ENCODE measurements at places on chromosomes 2 and 18. TPM values are rescaled to one million over a fixed set of nuclear protein-coding genes. Genes with fewer than 3 reads are reported as not detected.

GRCh38 chr2:74910245-74910644 lies 48.2 kb upstream of the POLE4 start:
- DNase-seq: no peak

DNA sequence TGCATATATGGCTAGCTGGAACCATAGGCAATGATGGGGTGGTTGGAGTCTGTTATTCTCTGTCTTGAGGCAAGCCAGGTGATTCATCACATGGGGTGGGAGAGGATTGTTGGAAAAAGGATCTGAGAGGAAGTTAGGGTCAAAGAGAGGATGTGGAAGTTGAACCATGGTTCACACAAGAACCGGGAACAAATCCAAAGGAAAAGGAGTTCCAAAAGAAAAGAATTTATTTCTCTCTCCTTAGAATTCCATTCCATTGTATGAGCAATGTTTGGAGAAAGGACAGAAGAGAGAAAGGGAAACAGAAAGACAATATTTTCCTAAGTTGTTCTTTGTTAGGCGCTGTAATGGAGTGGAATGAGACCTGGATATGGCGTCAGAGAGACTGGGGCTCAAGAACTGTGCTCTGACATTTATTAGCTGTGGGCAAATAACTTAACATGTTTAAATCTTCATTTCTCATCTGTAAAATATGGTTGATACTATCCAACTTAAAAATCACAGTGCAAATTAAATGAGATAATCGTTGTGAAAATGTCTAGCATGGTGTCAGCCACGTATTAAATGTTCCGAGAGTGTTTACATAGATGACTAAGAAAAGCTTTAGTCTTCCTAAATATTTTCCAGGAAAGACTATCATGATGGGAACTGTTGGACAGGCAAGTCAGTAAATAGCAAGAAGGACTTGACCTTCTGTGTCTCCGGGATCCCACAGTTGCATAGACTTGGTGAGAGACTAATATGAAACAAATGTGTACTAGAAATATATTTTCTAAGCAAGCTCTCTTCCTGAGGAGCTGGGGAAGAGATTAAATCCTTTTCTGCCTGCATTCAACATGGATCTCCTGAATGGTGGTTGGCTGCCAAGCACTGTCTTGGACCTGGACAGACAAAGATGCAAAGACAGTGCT lies 71.4 kb downstream of the TRIB2 start:
- DNase-seq: no peak

DNA sequence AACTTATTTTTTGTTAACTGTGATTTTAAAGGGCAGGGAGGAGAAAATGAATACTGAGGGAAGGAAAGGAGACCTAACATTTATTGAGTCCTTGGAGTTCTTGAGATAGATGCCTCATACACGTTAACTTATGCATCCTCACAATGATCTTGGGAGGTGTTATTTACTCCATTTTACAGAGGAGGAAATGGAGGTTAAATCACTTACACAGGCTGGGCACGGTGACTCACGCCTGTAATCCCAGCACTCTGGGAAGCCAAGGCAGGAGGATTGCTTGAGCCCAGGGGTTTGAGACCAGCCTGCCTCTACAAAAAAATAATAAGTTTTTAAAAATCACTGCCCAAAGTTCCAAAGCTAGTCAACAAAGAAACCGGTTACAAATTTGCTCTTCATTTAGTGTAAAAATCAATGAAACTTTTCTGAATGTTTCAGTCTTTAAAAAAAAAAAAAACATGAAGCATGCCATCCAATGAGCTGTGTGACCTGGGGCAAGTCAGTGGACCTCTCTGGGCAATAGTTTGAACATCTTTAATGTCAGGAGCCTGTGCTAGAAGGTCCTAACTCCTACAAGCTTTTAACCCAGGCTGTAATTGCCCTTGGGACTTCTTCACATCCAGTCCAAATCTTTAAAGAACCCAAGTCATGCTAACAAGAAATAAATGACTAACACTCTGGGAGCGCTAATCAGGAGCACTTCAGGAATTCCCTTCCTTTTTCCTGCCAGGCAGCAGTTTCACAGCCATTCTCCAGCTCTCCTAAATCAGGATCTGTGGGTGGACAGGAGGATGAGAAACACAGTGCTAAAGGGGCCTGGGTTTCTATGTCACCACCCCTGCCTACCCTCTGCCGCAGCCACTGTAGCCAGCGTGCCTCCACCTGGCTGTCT lies 176.4 kb downstream of the TMEM247 start:
- DNase-seq: no peak

GRCh38 chr2:105580870-105581554 lies 163.7 kb upstream of the NCK2 start:
- no peak for DNase-seq

- DNase-seq: no peak
Observed at GRCh38 chr18:11121443-11121849, 27.9 kb downstream of the PIEZO2 start.

DNA sequence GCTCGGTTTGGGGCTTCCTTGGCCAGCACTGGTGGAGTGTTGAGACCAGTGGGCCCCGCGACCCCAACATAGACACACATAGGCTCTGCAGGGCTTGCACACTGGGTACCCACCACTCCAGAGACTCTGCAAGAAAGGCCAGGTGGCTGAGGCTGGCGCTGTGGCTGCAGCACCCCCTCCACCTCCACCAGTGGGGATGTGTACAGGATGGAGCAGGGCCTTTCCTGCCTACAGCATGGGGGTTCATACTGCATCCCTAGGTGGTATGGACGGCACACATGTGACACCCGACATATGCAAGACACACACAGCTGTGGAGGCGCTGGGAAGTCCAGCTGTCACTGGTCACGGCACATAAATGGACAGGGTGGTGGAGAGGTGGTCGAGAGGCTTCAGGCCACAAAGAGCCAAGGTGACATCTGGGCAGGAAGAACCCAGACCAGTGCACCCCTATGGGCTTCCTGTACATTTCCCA lies 1.3 kb downstream of the RNPEPL1 start:
- no peak for DNase-seq

CFAP65 gene
- not detected for total RNA-seq

DNA sequence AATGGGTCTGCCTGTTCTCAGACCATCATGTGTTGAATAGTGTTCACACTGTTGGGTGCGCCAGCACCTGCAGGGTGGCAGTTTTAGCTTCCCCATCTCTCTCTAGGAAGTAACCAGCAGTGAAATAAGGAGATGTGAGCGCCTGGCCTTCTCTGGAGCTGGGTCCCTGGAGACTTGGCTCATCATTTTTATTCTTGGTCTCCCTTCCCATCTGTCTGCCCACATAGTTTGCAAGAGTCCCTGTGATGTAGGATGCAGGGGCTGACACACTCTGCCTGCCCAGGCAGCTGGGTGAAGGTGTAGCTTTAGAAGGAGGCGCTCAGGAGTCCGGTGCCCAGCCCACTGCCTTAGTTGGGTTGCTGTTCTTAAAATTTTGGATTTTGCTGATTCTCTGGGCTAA lies 172.2 kb downstream of the LDLRAD4 start:
- DNase-seq: no peak

GRCh38 chr2:138829326-138829919 lies 49.2 kb upstream of the NXPH2 start:
- DNase-seq: peak; percentile 56

TCF4 gene
- total RNA-seq: 145 TPM

REG1A gene
- total RNA-seq: not detected

ZAP70 gene
- total RNA-seq: 1.7 TPM

SOWAHC gene
- total RNA-seq: 13.2 TPM

DNA sequence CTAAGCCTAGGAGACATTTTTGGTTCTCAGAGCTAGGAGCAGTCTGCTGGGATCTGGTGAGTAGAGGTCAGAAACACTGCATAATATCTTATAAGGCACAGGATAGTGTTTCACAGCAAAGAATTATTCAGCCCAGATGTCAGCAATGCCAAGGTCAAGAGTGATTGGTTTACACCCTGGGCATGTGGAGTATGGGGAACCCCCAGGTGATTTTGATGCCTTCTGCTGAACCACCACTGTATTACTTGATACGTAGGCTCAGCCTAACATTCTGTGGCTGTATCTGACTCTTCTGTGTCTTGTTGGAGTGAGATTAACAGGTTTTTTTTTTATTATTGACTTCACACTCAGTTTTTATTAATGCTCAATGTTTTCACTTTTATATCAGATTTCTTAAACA lies 6.0 kb downstream of the DDX18 start:
- DNase-seq: no peak

DNA sequence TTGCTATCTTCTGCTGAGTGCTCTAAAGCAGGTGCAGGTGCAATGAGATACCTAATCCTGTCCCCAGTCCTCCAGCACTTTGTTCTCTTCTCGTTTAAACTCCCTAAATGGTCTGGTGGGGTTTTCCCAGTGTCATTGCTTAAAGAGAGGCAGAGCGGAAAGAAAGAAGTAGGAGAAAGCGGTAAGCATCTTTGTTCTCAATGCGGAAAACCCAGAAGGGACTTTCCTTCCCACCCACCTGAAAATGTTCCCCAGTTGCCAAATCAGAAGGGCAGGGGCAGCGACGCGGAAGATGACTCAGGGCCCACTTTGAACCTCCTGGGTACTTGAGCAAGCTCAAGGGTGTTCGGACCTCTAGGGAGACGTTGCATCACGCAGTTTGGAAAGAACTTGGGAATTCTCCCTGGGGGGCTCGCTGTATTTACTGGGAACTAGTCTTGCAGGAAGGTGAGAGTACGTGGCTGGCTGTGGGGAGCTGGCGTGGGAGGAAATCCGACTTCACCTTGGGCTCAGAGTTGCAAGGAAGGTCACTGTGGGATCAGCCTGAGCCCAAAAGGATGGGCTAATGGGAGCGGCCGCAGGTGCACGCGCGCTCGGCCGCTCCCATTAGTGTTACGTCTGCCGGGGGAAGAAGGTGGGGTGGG lies 589 bp upstream of the SGPP2 start:
- no peak for DNase-seq

POTEC gene
- total RNA-seq: 0.55 TPM

DNA sequence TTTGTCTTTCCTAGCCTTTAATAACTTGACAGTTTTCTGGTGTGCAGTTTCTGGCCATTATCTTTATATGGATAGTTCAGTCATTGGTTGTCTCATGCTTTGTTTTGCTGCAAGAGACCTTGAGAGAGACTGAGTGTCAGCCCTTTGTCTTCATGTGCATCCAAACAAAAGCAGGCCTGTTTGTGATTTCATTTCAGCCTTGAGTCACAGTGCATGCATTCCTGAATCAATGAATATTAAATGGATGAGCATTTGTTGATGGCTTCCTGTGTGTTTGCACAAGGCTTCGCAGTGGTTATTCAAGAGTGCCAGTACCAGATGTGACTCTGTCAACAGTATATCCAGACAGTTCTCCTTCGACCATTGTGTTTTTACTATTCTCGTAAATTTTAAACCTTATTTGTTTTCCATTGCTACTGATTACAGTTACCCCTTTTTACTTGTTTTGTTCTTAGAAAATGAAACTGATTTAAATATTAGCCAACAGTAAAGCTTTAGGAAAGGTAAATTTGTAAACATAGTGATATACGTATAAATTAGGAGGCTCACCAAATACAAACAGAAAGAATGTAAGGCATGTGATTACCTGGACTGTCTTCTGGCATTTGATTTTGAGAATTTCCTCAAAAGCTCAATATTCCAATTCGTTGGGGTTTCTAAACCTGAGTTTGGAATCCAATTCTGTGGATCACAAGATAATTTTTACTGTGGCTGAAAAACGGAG lies 319.8 kb downstream of the CTNNA2 start:
- DNase-seq: no peak

STRADB gene
- total RNA-seq: 133 TPM

ASAP2 gene
- total RNA-seq: 5.8 TPM

GRCh38 chr2:128513961-128514283 lies 195.3 kb upstream of the HS6ST1 start:
- DNase-seq: no peak

DNA sequence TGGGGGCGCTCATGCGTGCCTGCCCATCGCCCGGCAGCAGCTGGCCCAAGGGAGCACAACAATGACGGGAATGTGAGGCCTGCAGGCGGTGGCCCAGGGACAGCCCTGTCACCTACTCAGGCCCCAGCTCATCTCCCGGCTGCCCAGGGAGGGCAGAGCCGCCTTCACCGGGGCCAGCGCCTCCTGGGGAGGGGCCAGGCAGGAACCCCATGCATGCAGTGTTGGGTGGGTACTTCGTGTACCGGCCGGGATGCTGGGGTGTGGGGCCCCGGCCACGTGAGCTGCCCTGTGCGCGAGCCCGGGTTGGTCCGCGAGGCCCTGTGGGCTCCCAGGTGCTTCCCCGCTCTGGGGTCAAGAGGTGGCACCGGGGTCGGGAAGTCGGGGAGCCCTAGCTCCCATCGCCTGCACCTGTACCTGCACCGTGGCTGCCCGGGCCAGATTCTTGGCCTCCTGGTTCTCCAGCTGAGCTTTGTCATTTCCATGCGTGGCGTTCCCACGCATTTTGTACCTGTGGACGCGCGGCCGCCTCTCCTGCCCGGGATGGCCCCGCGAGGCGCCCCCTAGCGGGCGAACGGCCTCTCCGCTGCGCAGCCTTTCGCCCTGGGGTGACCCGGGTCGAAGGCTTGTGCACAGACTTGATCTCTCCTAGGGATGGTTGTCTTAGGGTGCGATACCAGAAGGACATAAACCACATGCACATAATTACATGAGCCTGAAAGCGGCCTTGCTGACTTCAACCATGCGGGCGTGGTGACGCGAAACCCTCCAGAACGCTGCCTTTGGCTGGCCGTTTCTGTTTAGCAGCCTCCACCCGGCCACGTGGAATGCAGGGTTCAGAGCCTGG lies 950 bp downstream of the KLHL30 start:
- DNase-seq: no peak

GRCh38 chr2:219991116-219991515 lies 363.7 kb downstream of the SLC4A3 start:
- DNase-seq: no peak

MCEE gene
- total RNA-seq: 30.4 TPM

MC4R gene
- total RNA-seq: not detected

CBLN2 gene
- total RNA-seq: 1.6 TPM

- no peak for DNase-seq
Observed at GRCh38 chr2:207558079-207558491, 28.3 kb downstream of the CREB1 start.

HK2 gene
- 11.7 TPM for total RNA-seq

- peak; percentile 26 for DNase-seq
Observed at GRCh38 chr2:75592030-75592429, 31.3 kb upstream of the EVA1A start.

- DNase-seq: no peak
Observed at GRCh38 chr2:198525211-198525969, 721.0 kb downstream of the PLCL1 start.

NCKAP5 gene
- total RNA-seq: 1.0 TPM

NTSR2 gene
- total RNA-seq: 1.0 TPM

FAM110C gene
- 2.5 TPM for total RNA-seq

- no peak for DNase-seq
Observed at GRCh38 chr18:37628470-37629220, 63.0 kb upstream of the CELF4 start.

CMPK2 gene
- total RNA-seq: 9.6 TPM

ACVR2A gene
- 28.1 TPM for total RNA-seq

GRCh38 chr2:241860184-241861078 lies 1.7 kb upstream of the PDCD1 start:
- no peak for DNase-seq

DNA sequence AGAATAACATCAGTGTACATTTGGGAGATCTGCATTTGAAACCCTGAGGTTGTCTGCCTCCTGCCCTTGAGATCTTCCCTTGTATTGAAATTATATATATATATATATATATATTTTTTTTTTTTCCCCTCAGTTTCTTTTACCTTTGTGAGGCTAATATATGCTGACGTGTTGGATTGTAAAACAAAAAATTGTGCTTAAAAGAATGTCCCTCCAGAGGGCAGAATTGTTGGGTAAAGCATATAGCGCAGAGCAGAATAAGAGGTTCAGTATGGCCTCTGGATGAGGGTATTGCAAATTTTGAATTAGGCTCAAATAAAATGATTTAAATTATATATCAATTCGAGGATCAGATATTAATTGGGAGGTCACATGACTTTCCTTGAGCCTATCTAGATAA lies 12.4 kb downstream of the NABP1 start:
- no peak for DNase-seq
